ENCODE measurements at places on chromosomes 16 and 17. TPM values are rescaled to one million over a fixed set of nuclear protein-coding genes. Genes with fewer than 3 reads are reported as not detected.

Gene TAC4
- not detected for total RNA-seq

DNA sequence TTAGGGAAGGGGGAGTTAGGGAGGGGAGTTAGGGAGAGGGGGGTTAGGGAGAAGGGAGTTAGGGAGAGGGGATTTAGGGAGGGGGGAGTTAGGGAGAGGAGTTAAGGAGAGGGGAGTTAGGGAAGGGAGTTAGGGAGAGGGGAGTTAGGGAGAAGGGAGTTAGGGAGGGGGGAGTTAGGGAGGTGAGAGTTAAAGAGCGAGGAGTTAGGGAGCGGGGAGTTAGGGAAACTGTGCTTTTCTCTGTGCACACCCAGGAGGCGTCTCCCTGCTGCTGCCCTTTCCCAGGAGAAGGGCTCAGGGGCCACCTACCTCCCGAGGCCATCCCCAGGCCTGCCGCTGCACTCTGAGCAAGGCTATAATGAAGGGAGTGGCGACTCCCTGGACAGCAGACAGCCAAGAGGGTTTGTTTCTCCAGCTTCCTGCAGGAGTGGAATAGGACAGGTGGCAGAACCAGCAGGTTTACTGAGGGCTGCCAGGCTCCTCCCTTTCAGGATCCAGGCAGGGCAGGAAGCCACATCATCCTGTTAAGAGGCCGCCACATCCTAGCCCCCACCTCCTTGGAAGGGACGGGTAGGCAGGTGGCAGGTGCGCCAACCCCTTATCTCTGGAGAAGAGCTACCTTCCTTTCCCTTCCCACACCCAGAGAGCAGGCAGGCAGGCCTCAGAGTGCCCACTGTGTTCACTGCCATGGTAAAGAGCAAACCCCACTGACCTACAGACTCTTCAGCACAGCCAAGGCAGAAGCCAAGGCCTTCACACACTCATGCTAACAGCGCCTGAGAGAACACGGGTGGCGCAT, 4.3 kb downstream of the CANT1 start:
- no peak for DNase-seq
- H3K27ac ChIP-seq, result peak overlapping the region; percentile 58

DNA sequence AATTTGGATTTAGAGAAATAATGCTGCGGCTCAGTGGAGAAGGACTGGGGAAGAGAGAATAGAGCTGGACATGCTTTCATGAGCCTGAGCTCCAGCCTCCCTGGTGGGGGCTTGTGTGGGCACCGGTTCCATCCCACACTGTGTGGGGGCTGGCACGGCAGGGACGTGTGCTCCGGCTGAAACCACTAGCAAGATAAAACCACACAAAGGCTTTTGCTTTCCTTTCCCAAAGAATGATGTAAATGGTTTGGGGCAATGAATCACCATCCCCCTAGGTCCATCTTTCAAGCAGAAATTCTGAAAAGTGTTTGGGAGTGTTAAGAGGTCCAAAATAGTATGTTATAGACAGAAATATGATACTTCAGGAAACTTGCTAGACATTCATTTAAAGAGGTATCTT, 77.0 kb downstream of the CDH11 start:
- H3K4me3 ChIP-seq, result no peak overlapping the region
- no peaks in the 10 kb centered on the region for H3K27me3 ChIP-seq
- no peak for DNase-seq
- H3K36me3 ChIP-seq, result no peaks in the 10 kb centered on the region
- H3K27ac ChIP-seq, result no peak overlapping the region

- no peak overlapping the region for H3K4me3 ChIP-seq
- no peaks in the 10 kb centered on the region for H3K4me1 ChIP-seq
- H3K27ac ChIP-seq, result no peak overlapping the region
- DNase-seq, result no peak
These were observed 6.1 kb downstream of the SLC35G3 start for GRCh38 chr17:35188111-35188510.

DNA sequence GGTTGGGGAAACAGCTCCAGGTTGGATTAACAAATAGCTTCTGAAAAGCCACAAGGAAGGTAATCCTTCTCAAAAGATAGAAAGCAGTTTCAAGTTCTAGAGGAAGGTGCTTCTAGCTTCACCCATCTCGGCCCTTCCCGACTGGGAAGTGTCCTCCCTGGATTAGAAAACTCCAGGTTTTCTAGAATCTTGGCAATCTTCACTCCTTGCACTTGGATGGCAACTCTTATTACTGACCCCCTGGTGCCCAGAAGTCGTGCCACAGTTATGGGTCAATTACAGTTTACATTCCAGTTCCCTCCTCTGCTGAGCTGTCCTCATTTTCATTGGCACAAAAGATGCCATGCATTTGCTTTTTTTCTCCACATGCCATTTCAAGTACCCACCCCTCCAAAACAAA, 65.6 kb downstream of the SMG6 start:
- no peaks in the 10 kb centered on the region for H3K27me3 ChIP-seq
- H3K4me3 ChIP-seq, result no peak overlapping the region
- H3K4me1 ChIP-seq, result peaks cover 47% of the 10 kb centered on the region
- H3K36me3 ChIP-seq, result peaks cover 72% of the 10 kb centered on the region
- peak overlapping the region; percentile 48 for H3K27ac ChIP-seq
